ENCODE measurements at places on chromosomes 7 and 10.
A peak's percentile ranks its signal among the peaks of the same experiment; 100 is the strongest.

GRCh38 chr7:82481499-82482097 lies 38.0 kb upstream of the CACNA2D1 start:
- DNase-seq, result no peak

DNA sequence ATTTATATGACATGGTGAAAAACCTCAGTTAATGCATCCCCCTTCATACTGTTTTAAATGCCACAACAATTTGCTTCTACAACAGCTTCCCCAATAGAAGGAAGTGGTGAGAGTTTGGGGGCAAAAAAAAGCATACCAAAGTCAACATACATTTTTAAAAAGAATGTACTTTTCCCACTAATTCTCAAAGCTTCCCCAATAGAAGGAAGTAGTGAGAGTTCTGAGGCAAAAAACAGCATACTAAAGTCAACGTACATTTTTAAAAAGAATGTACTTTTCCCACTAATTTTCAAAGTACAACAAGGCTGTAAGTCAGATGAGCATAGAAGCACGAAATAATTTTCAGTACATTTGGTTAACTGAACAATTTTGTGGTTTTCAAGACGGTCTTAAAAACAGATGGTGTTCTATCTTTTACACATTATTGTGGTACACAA lies 24.0 kb downstream of the WASL start:
- no peak for DNase-seq

DNA sequence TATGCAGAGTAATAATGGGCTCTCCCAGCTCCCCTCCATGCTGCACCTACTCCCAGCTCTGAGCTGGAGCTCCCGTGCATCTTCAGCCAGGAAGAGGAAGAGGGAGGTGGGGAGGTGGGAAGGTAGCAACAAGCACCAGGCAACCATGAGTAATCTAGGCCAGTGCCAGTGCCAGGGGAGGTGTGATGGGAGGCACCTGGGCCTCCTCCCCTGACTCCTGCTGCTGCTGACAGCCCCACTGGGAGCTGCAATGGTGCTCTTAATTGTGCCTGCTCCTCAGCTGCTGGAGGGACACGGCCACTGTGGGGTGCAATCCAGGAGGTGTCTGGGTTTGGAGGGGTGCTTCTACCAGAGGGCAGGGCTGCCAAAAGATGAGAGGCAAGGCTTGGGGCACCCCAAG lies 243.0 kb downstream of the PLXNA4 start:
- no peak for DNase-seq

DNA sequence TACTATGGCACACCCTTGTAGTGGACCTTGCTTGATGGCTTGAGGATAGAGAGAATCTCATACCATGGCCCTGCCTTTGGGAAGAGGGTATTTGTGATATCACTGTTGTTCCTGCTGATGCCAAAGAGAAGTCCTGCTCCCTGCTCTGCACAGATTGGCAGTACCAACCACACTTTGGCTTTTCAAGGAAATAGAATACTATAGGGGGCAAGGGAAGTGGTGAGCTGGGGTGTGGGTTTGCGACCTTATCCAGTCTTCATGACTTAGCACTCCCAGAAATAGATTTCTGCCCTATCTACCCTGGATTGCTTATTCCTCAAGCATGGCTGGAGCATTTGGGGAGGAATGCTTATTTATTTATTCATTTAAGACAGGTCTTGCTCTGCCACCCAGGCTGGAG lies 6.8 kb upstream of the MAPK8 start:
- DNase-seq, result no peak

DNA sequence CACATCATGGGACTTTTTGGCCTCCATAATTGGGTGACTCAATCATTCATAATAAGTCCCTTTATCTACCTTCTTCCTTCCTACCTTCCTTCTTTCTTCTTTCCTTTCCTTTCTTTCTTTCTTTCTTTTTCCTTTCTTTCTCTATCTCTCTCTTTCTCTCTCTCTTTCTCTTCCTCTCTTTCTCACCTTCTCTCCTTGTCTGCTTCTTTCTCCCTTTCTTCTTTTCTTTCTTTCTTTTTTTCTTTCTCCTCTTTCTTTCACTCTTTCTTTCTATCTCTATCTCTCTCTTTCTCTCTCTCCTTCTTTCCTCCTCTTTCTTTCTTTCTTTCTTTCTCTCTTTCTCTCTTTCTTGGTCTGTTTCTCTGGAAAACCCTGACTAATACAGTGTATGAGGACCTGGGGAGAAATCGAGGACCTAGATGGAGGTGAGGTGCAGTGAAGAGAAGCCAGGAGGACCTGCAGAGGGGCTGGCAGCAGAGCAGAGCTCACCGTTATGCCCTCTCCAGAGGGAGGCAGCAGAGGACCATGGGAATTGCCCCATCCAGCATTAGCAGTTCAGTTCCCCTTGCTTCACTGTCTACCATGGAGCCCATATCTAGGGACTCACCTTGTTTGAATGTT lies 52.7 kb upstream of the BTRC start:
- no peak for DNase-seq

GRCh38 chr10:83984256-83984640 lies 155.1 kb upstream of the GHITM start:
- no peak for DNase-seq

DNA sequence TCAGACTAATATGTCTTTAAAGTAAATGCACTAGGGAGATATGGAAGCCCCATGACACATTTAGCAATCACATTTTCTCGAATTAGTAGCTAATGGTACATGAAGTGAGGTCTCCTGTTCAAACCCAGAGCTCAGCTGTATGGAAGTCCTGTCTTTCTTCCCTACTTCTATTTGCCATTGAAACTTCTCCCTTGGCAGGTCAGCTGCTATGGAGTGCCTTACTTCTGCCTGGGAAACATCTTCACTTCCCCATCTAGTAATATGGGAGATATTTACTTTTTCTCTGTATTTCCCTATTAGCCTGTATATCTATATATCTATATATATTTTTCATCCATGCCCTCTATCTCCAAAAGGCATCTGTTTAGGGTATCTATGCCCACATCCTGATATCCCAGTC lies 225.3 kb upstream of the INHBA start:
- no peak for DNase-seq

DNA sequence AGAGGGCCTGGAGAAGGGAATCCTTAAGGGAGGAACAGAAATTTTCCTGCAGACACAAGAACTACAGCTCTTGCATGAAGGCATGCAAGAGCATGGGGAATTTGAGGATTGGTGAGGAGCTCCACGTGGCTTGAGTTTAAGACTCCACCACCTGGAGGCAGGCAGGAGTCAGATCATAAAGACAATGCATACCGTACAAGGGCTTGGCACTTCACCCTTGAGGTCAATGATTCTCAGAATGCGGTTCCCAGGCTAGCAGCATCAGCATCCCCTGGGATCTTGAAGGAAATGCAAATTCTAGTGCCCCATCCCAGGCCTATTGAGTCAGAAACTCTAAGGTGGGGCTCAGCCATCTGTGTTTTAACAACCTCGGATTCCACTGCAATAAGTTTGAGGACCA lies 143.8 kb downstream of the C7orf25 start:
- no peak for DNase-seq

- peak; percentile 60 for DNase-seq
Measured at GRCh38 chr7:32222251-32222900, 152.2 kb upstream of the PDE1C start.

DNA sequence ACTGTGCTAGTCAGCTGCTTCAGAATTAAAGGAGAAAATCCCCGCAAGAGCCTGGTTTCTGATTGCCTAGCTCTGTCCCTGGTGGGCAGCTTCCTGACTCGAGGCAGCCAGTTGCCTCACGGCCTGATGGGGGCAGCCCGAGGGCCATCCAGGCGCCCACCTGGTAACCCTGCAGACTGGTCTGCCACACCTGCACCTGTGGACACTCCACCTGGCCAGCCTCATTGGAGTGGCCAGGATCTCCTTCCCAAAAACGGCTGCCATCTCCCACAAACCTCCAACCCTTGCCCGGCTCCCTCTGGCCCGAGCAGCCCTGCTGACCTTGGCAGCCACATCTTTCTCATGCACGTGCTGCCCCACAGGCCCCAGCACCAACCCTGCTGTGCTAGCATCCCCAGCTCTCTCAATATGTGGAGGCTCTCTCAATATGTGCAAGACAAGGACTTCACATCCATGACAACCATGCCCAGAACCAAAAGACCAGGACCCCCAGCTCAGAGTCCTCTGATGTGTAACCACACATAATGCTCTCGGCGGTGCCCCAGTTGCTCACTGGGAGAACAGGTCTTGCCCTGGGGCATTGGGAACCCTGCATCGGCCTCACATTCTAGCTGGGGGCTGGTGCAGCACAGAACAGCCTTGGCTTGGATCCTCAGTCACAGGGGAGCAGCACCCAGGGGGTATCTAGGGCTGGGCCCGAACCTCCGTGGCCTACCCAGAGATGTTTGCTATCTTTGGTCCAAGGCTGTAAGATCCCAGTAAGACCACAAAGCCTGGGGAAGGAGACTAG lies 14.6 kb downstream of the DRGX start:
- peak; percentile 58 for DNase-seq

DNA sequence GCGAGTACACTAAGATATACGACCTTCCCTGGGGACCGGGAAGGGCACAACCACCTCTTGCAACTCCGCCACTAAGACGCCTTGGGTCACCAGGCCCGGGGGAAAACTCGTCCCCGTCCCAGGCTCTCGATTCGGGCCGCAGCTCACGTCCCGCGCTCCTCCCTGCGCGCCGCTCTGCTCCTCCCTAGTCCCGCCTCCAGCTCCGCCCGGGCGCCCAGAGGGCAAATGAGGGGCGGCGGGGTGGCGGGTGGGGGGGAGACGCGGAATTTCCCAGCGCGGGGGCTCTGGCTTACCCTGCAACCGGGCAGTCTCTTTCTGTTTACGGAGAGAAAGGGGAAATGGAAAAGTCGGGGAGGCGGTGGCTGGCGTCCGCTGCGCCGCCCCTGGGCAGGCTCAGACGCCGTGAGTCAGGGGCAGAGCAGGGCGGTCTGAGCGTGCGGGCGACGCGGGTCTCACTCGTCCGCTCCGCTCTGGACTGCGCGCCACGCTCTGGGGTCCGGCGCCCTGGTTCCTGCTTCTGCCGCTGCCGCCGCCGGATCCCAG lies at the start of gene MAP3K8:
Gene MAP3K8 (plus strand): TSS at position 455 of the 543 bp plus-strand sequence. CDS start 4,755 bp downstream, outside the sequence.
- DNase-seq, result peak; percentile 98

DNA sequence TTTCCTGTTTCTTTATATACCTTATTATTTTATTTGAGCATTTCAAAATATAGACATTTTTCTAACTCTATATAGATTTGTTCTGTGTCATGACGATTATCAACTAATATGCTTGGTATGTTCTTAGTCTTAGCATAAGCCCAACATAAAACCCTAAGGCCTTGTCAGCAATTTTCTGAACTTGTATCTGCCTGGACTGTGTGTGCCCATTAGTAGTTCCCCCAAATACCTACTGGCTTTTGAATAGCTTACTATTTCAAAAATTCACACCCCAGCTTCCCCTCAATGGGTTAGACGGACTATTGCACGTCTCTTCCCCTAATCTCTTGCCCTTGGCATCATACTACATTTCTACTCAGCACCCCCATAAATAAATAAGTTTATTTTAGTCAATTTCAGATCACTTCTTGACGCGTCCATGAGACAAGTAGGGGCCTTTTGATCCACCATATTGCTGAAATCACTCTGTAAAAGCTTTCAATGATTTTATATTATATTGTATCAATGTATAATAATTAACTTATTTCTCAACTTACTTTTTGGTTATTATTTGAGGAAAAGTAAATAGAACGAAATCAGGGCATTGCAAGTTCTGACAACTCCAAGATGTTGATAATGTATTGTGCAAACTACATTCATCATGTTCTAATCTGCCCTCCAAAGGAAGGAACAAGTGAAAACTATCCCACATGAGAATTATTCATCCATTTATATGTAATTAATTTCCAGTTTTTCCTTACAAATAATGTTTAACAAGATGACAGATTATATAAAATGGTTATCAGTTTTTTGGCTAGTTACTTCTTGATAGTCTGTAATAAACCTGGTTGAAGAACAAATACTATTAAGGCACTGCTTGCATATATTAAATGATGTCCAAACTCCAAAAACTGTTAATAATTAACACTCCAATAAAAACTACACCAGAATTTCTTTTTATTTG lies 1.1 kb upstream of the AKR1C3 start:
- DNase-seq, result no peak

GRCh38 chr7:105877736-105878135 lies 1.3 kb upstream of the ATXN7L1 start:
- no peak for DNase-seq

GRCh38 chr7:72058579-72058978 lies 353.6 kb downstream of the CALN1 start:
- DNase-seq, result no peak

DNA sequence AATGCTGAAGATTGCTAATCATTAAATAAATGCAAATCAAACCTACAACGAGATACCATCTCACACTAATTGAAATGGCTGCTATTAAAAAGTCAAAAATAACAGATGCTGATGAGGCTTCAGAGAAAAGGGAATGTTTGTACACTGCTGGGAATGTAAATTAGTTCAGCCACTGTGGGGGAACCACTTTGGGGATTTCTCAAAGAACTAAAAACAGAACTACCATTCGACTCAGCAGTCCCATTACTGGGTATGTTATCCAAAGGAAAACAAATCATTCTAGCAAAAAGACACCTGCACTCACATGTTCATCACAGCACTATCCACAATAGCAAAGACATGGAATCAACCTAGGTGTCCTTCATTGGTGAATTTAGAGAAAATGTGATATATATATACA lies 379.0 kb upstream of the CNTNAP2 start:
- DNase-seq, result no peak

- DNase-seq, result no peak
Measured at GRCh38 chr7:116216956-116217571, 6.7 kb downstream of the TES start.

- DNase-seq, result no peak
Measured at GRCh38 chr7:148116195-148116594, 474.4 kb upstream of the C7orf33 start.

GRCh38 chr10:88735661-88736060 lies 24.2 kb upstream of the LIPN start:
- no peak for DNase-seq

GRCh38 chr10:81136261-81136660 lies 598.6 kb downstream of the SH2D4B start:
- DNase-seq, result no peak

GRCh38 chr10:22710139-22710745 lies 4.1 kb downstream of the PIP4K2A start:
- DNase-seq, result no peak

DNA sequence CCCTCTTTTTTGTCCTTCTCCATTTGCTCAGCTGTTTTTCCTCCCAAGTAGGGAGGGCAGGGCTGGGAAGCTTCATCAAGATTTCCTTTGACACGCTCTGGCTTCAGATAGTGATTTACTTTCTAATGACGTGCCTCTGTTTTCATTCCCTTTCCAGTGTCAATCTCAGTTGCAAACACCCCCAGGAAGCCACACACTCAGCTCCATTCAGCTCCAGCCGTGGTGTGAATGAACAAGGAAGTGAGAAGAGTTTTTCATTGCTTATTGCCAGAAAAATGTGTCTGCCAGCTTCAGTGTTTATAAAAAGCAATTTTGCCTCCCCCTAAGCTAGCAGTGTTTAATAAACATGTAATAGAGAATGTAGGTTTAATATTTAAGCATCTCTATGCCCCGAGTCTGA lies 108.7 kb upstream of the DPP6 start:
- no peak for DNase-seq

- no peak for DNase-seq
Measured at GRCh38 chr10:48417374-48417773, 110.9 kb downstream of the MAPK8 start.
